ENCODE measurements at places on chromosomes 12 and 14. TPM values are rescaled to one million over a fixed set of nuclear protein-coding genes. Genes with fewer than 3 reads are reported as not detected.

Gene C12orf60
- total RNA-seq, result 1.7 TPM

Gene DAO
- total RNA-seq, result not detected

Gene KIF5A
- total RNA-seq, result 0.20 TPM

Gene WIF1
- not detected for total RNA-seq

Gene ST8SIA1
- not detected for total RNA-seq

Gene SGPP1
- total RNA-seq, result 16.0 TPM

Gene AQP6
- not detected for total RNA-seq

Gene TBX5
- total RNA-seq, result not detected

Gene EXOC3L4
- total RNA-seq, result 2.3 TPM

Gene DAZAP2
- 333 TPM for total RNA-seq

Gene RNF212B
- not detected for total RNA-seq

Gene DDX54
- total RNA-seq, result 72.1 TPM

Gene WNK1
- total RNA-seq, result 90.5 TPM

All from A549 treated with AZD2906 at 1 μM for 4 hours (cell line).